ENCODE measurements at places on chromosomes 2 and 18.
A peak's percentile ranks its signal among the peaks of the same experiment; 100 is the strongest.

DNA sequence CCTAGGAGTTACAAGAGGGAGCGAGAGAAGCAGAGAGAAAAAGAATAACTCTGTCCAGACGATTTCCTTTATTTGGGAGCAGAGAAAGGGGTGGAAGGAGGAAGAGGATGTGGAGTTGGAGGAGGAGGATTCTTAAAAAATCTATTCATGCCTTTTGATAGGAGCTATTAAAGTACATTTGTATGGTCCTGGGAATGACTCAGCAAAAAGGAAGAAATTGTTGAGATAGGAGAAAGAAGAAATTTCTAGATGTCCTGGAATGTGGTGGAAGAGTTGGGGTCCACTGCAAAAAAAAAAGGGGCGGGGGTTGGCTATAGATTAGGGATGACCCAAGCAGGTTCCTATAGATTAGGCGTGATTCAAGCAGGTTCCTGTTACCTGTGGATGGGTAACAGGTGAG lies 32.4 kb upstream of the RPRM start:
- DNase-seq = no peak

GRCh38 chr18:80046961-80047541 lies 12.8 kb downstream of the RBFA start:
- no peak for DNase-seq

GRCh38 chr2:1743396-1744150 lies 742 bp downstream of the PXDN start:
- DNase-seq = no peak

GRCh38 chr2:76281156-76281841 lies 570.6 kb upstream of the GCFC2 start:
- no peak for DNase-seq

- DNase-seq = no peak
These were observed 45.6 kb downstream of the ZRANB3 start for GRCh38 chr2:135485441-135485840.

- peak; percentile 82 for DNase-seq
These were observed 132.9 kb downstream of the SOCS6 start for GRCh38 chr18:70421471-70422390.

- DNase-seq = no peak
These were observed 49.8 kb upstream of the NAB1 start for GRCh38 chr2:190599073-190599472.

GRCh38 chr2:240815761-240816583 lies 4.0 kb downstream of the KIF1A start:
- DNase-seq = no peak

DNA sequence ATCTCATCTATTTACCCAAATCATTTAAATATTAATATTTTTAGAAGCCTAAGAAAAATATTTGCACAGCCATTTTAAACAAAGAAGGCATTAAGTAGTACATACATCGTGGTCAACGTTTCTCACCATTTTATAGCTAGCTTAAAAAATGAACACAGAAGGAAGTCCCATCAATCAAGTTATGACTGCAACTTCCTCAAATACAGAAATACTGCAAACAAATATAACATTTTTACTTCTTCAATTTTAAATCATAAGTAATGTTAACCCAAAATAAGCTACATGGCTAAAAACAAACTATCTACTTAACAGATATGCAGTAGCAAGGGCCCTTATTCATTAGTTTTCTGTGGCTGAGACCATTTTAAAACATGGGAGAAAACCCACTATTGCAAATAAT lies 30.6 kb downstream of the ITSN2 start:
- DNase-seq = no peak

- no peak for DNase-seq
These were observed 44.5 kb downstream of the COL3A1 start for GRCh38 chr2:189018631-189019030.

DNA sequence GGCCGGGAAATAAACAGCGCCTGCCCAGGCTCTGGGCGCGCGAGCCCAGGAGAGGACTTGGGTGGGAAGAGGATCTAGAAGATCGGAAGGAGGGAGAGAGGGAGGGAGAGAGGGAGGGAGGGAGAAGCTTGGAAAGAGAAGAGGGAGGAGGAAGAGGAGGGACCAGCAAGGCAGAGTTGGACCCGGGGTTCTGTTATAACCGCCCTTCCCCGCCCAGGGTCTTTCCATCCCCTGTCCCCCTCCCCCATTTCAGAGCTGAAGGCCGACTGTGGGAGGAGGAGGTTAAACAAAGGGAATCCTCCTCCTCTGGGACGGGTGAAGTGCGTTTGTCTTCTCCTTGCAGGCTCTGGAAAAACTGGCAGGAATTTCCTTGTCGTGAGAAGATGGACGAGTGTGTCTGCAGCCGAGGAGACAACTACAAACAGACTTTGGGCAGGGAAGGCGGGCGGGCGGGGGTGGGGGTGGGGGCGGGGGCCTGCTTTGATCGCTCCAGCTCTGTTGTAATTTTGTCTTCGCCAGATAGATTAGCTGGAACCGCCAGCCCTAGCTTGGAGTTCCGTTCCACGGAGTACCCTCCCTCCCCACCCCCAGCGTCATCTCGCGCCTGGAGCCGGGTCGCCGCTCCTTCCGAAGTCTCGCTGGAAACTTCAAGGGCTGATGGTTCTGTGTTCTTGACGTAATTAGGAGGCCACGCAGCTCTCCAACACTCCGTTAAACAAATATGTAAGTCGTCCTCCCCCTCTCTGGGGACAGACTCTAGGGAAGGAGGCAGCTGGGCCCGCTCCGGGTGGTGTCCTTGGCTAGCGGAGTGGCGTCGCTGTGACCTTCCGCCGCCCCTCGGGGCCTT lies 6.4 kb upstream of the SP9 start:
- DNase-seq = no peak

- no peak for DNase-seq
These were observed 4.9 kb downstream of the RALB start for GRCh38 chr2:120257522-120257921.

Data from SW 1271 (cell line).